Anterior cingulate cortex (tissue), 58 donors: ENCODE measurements at places on chromosomes 2 and 18.

DNA sequence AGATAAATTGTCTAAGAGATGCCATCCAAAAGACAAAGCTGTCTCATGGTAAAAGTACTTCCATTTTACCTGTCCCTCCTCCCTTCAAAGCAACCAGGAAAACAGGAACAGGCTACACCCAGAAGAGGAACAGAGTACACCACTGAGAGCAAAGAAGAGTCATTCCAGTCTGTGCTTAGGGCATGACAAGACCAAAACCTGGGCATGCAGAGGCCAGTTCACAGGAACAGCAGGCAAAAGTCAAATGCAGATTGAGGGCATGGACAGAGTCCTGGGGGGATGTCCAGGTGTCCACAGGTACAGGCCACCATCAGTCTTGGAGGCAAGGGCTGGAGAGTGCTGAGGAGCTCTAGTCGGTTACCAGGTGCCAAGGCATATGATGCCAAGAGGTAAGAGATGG, 23.7 kb downstream of the PLEK start:
- DNase-seq = no peak

- no peak for DNase-seq
Measured at GRCh38 chr2:205761421-205761820, 79.1 kb downstream of the NRP2 start.

- DNase-seq = no peak
Measured at GRCh38 chr2:212311807-212312404, 226.7 kb downstream of the ERBB4 start.

DNA sequence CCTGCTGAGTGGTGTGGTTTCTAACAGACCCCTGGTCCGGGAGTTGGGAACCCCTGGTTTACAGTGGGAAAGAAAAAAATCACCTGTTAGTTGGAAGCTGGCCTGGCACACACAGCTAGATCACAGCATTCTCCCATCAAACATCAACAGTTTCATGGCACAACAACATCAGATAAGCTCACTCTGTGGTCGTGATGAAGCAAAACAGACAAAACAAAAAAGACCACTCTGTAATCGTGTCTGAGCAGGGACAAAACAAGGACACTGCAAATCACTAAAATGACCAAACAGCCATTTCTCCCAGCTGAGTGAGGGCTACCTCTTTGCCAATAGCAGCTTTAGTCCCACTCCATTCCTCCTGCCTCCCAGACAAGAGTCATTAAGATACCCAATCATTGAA, 9.0 kb upstream of the IMPACT start:
- DNase-seq = no peak

GRCh38 chr2:178924817-178925216, 117.6 kb upstream of the TTN start:
- DNase-seq = no peak

DNA sequence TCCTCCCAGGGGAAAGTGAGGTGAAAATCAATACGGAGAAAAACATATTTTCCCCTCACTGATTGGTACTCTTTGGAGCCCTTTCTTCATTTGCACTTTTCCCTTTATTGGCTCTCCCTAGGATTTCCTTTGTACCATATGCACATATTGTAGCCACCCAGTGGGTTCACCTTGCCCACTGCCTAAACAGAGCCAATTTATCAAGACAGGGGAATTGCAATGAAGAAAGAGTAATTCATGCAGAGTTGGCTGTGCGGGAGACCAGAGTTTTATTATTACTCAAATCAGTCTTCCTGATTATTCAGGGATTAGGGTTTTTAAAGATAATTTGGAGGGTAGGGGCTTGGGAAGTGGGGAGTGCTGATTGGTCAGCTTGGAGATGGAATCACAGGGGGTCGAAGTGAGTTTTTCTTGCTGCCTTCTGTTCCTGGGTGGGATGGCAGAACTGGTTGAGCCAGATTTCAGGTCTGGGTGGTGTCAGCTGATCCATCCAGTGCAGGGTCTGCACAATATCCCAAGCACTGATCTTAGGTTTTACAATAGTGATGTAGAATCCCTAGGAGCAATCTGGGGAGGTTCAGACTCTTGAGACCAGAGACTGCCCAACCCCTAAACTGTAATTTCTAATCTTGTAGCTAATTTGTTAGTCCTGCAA, 15.1 kb upstream of the KCNE4 start:
- DNase-seq = no peak

DNA sequence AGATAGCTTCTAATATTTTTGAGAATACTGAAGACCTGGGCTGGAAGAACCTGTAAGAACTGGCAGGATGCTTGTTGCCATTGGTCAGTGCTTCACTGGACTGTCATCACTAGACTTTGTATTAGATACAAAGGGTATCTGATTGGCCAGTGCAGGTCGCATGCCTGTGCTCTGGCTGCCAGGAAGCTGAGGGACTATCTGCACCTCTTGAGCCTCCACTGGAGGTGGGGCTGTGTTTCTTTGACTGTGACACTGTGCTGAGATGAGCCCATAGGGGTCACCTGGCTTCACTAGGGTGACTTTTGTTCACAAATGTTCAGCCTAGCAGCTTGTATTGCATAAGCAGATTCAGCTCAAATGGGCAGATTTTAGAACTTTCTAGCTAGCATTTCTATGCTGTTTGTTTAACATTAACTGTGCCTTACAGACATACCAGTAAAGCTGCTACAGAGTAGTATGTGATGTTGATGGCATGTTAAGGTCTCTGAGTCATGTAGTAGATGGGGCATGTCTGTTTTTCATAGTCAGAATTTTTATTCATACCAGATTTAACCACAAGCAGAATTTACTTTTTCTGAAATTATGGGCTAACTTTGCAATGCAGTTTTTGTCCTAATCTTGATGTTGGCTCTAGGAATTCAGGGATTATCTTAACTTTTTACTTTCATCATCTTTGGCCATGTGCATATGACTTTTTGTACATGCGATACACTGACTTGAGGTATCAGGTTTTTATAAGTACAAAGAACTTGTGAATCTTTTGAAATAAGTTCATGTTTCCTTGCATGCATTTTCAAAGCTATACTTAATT, 56.1 kb downstream of the RHBDD1 start:
- DNase-seq = no peak

DNA sequence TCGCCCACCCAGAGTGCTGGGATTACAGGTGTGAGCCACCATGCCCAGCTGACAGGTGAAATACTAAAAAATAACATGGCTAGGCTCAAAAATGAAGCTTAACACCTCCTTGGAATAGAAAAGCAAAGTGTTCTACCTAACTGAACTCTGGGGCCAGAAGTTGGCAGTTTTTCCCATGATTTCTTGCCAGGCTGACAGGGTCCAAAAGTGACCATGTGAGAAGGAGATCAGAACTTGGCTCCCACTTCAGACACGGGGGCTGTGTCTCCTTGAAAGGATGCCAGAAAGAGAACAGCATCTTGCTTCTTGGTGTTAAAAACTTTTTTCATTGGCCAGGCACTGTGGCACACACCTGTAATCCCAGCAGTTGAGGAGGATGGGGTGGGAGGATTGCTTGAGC, 47.0 kb downstream of the BMPR2 start:
- no peak for DNase-seq

GRCh38 chr2:54541995-54542394, 85.9 kb downstream of the SPTBN1 start:
- DNase-seq = no peak

GRCh38 chr2:38156436-38156835, 80.5 kb upstream of the CYP1B1 start:
- no peak for DNase-seq

- DNase-seq = no peak
Measured at GRCh38 chr2:53448086-53448485, 319.5 kb upstream of the CHAC2 start.
